ENCODE measurements at places on chromosomes 2 and 18. TPM values are rescaled to one million over a fixed set of nuclear protein-coding genes. Genes with fewer than 3 reads are reported as not detected.
A peak's percentile ranks its signal among the peaks of the same experiment; 100 is the strongest.

DNA sequence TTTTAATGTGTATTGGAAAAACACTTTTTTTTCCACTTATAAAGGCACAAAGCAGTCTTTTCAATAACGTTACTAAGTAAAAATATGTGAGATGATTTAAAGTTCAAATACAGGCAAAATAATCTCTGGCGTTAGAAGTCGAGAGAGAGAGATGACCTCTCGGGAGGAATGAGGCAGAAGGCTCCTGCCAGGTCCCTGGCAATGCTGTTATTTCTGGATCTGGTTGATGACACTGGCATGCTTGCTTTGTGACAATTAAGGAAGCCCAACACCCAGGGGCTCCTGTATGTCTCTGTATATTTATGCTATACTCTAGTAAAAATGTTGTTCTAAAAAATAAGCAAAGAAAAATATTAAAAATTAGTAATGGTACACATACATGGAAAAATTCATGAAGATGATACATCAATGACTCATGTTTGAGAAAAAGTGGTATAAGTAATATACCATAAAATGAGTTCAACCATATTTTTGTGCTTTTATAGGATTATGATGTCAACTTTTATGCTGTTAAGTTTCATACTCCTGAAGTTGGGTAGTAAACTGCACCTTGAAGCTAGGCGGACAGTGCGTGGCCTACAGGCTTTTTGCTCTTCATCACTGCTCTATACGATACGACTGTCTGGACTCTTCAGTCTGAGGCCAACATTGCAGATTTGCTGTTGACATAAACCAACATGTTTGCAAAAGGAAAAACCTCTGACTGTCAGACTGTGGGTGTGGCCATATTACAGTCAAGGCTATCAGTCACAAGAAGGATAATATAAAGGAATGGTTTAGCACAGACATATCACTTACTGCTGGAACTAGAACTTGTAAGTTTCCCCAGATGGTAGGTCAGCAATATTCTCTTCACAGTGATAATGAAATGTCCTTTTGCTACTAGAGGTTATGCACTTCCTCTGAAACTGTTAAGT, 19.8 kb downstream of the VPS4B start:
- DNase-seq = no peak

- DNase-seq = no peak
Measured at GRCh38 chr2:196990788-196991461, 64.4 kb upstream of the PGAP1 start.

GRCh38 chr18:36440614-36441013, 143.1 kb downstream of the FHOD3 start:
- no peak for DNase-seq

DNA sequence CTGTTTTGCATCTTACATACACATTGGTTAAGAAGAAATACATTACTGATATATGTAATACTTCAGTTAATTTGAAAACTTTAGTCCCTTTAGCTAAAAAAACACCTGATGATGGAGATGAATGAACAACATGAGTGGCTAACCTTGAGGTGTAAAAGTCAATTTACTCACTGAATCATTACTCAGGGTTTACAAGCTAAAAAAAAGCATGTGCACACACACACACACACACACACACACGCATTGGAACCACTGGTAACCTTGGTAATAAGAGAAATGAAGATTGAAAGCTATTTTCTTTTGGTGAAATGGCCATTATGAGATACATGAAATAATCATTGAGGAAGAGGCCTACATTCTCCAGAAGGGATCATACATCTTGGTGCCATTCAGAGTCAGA, 51.8 kb downstream of the KCTD1 start:
- DNase-seq = no peak

DNA sequence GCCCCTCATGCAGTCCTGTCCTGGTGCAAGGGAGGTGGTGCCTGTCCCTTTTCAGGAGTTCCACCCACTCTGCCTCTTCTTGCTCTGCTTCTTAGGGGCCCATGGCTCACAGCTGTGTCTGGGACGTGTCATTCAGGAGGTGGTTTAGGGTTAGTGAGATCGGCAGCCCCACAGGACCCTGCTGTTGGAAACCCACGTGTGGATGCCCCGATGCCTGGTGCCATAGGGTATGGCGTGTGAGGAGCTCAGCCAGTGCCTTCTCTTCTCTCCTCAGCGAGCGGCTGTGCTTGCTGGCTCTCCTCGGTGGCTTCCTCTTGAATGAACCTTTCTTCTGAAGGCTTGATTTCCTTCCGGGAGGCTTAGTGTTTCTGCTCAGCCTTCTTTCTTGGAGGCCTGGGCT, 55.2 kb downstream of the LDLRAD4 start:
- no peak for DNase-seq

DNA sequence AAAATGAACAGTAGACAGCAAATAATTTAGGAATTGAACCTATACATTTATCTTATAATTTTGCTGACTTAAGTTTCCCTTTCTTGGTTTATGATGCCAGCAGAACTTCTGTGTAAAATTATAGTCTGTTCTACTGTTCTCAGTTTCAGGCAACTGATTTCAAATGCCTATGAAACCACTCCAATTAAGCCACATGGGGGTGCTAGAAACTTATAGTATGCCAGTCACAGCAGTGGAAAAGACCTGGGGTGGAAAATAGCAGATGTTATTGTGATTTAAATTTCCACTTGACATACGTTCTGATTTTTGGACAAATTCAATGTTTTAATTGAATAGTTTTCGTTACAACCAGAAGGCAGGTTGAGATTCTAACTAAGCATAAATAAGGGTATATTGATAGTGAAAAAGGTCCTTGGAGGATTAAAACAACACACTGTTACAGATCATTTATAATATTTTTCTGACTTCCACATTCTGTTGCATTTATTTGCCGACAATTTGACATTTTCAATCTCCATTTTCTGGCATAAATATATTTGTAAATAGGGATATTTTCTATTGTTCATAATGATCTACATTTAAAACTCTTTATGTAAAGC, 61.4 kb downstream of the CPS1 start:
- DNase-seq = peak; percentile 12

DNA sequence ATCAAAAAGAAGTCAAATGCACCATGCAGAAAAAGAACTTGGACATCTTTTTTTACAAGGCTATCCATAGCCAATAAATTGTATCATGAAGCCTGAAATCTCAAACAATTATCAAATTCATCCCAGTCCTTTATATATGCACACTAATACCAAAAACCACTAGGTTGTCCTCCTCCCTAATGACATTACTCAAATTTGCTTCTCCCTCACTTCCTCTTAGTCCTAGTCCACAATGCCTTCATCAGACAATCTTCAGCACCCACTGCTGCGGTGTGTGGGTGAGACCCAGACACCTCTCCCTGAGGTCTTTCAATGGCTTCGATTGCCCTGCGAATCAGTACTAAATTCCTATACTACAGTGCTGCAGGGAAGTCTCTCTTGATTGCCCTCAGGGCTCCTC, 58.1 kb downstream of the CLASP1 start:
- no peak for DNase-seq

GRCh38 chr2:155714983-155715382, 617.5 kb downstream of the NR4A2 start:
- no peak for DNase-seq

DNA sequence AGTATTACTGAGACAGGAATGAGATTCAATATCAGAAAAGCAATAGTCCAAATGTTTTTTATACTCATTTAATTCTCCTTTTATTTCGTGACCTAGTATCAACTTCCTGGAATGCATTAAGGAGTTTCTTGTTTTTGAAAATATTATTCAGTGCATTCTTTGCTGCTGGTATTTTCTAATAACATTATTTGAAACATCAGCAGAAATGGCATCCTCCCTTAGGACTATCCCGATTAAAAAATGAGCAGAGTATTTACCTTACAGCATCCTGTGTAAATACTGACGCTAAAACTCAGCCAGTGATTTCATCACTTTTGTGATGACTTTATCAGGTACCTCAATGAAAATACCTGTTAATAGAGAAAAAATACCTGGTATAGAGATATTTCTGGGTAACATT, 16.3 kb downstream of the COL4A3 start:
- no peak for DNase-seq

DNA sequence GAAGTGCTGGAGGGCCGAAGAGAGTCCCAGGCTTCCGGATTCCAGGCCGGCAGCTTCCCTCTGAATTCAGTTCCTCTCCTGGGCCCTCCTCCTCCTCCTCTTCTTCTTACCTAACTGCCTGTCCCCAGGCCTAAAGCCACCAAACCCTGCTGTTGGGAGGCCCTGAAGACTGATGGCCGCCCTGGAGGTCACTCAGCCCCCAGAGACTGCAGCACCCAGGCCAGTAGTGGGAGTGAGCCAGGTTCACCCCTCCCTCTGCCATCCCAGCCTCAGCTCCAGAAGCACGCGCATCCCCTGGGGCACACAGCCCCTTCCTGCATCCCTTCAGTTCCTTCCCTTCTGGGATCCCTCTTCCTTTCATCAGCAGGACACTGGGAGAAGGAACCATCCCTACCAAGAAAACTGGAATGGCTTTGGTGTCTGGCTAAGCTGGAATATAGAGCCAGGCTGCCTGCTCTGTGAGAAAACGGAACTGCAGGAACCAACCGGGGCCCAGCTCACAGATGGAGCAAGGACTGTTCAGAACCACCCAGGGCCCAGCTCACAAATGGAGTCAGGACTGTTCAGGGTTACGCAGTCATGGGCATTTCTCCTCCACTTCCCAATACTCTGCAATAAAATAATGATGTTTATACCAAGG, 127.4 kb downstream of the NDUFA10 start:
- DNase-seq = no peak

DNA sequence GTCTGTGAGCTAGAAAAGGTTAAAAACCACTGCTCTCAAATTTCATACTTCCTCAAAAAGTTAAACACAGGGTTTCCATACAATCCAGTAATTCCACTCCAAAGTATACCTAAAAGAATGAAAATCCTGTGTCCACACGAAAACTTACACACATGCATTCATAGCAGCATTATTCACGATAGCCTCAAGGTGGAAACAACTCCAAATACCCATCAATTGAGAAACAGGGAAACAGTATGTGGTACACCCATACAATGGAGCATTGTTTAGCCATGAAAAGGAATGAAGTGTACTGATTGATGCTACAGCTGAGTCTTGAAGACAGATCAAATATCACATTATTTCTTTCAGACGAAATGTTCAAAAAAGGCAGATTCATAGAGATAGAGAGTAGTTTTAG, 36.7 kb downstream of the UXS1 start:
- DNase-seq = no peak

GRCh38 chr2:20450201-20450999, 3.5 kb downstream of the RHOB start:
- DNase-seq = peak; percentile 89

GRCh38 chr2:226483745-226484619, 315.6 kb downstream of the IRS1 start:
- no peak for DNase-seq

DNA sequence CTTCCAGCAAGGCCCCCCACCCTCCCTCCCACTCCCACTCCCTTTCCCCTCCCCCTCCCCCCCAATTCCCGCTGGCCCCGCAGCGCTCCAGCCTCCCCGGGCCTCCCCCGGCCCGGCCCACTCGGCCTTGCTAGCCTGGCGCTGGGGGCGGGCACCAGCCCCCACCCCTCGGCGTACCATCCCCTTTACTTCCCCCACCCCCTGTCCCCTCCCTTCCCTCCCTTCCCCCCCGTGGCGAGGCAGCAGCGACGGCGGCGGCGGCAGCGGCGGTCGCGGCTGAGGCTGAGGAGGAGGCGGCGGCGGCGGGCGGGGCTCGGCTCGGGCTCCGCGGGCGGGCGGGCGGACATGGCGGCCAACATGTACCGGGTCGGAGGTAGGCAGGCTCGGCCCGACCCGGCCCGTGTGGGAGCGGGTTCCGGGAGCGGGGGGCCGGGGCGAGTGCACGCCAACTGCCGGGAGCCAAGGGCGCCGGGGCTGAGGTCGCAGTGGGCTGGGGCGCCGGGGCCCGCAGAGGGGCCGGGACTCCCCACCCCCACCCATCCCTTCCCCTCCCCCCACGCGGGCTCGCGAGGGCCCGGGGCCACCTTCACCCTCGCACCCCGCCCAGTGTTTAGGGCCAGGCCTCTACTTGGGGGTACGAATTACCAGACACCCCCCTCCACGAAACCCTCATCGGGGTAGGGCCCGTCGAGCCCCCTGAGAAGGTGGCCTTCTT, at the start of gene MTA3:
MTA3 (plus strand) TSS at position 232 of the 715 bp plus-strand sequence; CDS start at position 346, 114 bp downstream.
- no peak for DNase-seq

- DNase-seq = no peak
Measured at GRCh38 chr18:77486985-77487384, 237.3 kb downstream of the GALR1 start.

DNA sequence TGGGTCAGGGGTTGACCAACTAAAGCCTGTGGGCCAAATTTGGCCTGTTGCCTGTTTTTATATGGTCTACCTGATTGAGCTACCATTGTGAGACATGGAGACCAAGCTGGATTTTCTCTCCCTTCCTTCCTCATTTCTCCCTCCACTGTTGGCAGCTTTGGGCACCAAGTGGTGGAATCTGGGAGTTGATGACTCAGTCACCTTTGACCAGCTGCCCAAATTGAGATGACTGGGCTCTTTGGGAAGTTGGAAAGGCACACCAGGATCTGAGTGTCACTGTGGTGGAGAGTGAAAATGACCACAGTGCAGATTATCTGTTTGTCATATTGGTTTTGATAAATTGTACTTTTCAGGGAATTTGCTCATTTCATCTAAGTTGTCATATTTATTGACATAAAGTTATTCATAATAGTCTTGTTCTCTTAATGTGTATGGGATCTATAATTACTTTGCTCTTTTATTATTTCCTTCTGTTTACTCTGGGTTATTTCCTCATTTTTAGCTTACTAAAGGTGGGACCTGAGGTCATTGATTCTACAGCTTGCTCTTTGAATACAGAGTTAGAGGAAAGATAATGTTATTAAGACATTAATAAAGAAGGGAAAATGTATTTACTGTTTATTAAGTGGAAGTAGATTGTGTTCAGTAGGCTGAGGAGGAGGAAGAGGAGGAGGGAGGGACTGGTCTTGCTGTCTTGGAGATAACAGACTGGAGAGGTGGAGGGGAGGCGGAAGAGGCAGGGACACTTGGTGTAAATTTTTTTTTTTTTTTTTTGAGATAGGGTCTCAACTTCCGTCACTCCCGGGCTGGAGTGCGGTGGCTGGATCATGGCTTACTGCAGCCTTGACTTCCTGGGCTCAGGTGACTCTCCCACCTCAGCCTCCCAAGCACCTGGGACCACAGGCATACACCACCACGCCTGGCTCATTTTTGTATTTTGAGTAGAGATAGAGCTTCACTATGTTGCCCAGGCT, 31.8 kb downstream of the AGFG1 start:
- peak; percentile 54 for DNase-seq

DNA sequence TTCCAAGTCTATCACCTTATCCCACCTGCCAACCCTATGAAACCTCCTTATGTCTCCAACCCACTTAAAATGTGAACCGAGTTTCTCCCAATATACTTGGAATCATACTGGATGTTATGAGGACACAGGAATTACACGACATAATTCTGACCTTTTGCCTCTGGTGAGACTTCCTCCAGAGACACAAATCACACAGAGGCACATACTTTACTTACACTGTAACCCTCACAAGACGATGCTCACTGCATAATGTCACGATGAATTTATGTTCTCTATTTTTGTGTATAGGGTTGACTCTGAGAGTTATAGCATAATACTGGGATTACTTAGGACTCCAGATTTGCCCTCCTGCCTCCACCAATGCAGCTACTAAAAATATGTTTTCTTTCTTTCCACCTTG, 28.0 kb upstream of the SETBP1 start:
- DNase-seq = no peak

CTAGE1 gene
- total RNA-seq = not detected

HOXD13 gene
- total RNA-seq = not detected

CREB1 gene
- 82.0 TPM for total RNA-seq

SH3RF3 gene
- 18.5 TPM for total RNA-seq

BUB1 gene
- total RNA-seq = 1.1 TPM

ATP9B gene
- total RNA-seq = 121 TPM

KCNJ3 gene
- 26.1 TPM for total RNA-seq

Measured in dorsolateral prefrontal cortex (tissue), 122 donors.